Stimulated activated CD4-positive, alpha-beta T cell treated with anti-CD3 and anti-CD28 coated beads, Interleukin-12 subunit alpha, Interleukin-12 subunit beta, amount 100 ng/mL, for 24 hours (primary cell): ENCODE measurements at places on chromosomes 2 and 18.

GRCh38 chr2:181312515-181312927, 144.7 kb upstream of the ITGA4 start:
- no peak for DNase-seq

GRCh38 chr18:837922-838321, 25.9 kb upstream of the YES1 start:
- DNase-seq = no peak

DNA sequence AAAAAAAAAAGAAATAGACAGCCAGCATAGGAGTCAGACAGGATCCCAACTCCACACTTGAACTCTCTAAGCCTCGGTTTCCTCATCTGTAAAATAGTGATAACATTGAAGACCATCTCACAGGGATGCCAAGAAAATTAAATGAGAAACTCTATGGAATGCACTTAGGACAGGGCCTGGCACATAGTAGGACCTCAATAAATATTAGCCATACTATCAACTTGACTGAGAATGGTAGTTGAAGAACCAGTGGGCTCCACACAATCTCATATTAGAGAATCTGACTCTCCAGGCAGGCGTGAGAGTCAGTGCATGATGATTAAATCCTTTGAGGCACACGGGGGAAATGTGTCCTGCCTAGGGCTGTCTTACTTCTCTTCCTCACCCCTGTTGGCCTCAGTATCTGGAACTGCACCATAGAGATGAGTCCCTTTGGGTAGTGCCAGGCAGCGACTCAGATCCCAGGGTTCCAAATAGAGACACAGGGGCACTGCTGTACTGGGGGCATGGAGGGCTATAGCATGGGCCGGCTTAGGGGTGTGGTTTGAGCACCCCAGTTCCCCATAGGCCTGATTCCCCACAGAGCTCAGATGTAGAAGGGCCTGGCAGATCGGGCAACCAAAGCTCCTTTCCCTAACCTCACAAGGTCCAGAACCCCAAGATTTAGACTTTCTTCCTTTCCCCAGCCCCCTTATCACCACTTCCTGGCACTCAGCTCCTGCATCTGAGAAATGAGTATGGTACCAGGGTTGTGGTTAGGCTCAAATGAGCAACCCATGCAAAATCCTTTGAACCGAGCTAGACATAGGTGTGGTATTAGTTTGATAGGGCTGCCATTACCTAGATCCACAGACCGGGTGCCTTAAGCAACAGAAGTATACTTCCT, 51.3 kb upstream of the CAB39 start:
- no peak for DNase-seq

DNA sequence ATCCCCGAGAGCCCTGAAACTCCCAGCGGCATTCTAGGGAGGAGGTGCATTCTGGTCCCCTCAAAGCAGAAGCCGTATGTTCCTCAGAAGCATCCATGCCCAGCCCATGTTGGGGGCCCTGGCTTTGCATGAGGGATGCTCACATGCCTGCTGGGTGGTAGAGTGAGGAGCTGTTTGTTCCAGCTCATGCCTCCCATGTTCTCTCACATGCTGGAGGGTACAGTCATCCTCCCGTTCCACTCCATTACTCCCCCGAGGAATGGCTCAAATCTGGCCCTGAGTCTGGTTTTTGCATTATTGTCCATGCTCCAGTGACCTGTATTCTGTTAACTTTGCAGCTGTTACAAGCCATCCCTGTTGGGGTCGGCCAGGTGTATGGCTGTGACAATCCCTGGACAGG, 24.1 kb downstream of the SLC14A2 start:
- no peak for DNase-seq

DNA sequence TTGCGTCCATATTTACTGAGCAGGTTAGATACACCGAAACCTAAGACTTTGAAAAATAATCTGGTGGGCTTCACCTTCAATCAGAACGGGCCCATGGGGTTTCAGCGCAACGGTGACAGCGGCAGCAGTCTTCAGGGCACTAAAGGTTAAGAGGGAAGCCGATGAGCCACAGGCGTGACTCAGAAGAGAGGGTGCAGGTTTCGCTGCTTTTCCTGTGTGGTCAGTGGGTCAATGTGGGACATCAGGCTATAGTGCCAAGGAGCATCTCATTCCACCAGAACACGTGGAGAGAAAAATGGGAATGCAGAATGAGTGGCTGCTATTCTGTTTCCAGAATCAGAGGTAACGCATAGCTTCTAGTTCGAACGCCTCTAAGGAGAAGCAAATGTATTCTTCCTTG, 8.9 kb downstream of the PTGR3 start:
- DNase-seq = no peak

- no peak for DNase-seq
These were observed 42.1 kb downstream of the RNF152 start for GRCh38 chr18:61850756-61851155.

DNA sequence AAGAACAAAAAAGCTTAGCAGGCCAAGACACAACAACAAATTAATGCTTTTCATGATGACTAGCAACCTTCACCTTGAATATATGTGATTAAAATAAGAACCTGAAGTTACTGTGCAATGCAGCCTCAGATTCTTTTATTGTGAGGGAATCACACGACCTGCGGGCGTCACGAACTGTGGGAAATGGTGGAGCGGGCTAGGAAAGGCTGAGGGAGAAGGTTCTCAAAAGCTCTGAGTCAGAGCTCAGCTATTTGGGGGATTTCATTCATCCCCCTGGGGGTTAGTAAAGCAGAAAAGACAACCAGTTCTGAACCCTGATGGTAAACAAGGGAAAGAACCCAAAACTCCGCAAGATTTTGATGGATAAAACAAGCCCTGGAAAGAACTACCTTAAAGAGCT, 89.3 kb upstream of the NCKAP5 start:
- DNase-seq = no peak

DNA sequence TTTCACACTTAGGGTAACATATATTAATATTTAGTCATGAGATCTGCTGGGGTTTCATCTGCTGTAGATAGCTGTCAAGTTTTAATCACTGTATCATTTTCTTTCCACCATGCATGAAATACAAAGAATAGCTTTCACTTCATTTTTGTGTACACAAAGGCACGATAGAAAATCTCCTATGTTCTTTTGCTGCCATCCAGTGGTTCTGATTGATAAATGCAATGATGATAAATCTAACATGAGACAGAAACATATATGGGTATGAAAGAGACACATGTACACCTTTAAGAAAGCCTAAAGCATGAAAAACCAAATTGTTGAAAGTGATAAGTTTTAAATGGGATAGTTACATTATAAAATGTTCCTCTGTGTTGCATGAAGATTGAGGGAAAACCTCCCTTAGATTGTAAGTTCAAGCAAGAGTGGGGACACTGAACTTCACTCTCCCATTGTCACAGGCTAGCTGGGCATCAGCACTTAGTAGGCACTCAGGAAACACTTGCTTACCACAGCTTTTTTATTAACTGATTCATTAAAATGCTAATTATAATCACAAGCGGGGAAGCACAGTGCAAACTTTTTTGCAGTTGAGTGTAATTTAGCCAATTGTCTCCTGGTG, 31.2 kb downstream of the C1D start:
- DNase-seq = no peak

- no peak for DNase-seq
These were observed 369.6 kb downstream of the RIT2 start for GRCh38 chr18:42745931-42746330.

GRCh38 chr2:172440795-172441194, 13.4 kb downstream of the ITGA6 start:
- no peak for DNase-seq

DNA sequence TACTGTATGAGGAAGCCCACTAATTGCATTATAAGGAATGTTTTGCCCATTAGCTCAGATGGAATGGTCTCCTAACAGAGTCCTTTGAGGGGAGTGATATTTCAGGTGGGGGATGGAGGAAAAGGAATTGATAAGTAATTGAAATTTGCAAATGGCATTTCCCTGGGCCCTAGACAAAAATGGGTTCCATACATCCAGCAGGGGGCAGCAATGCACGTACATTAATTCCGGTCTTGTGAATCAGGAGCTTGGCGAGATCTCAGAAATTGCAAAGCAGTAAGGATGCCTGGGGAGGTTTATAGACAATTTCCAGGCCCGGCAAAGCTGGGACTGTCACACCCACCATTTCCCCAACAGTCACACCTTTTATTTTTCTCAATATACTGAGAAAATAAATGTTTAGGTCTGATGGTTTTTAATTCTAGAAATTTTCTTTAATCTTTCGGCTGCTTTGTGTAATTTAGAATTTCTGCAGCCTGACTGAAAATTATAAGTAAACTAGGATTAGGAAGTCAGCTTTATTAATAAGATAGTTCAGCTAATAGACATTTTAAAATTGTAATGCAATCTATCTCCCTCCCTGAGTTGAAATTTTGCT, 122.8 kb downstream of the LYPD1 start:
- no peak for DNase-seq

DNA sequence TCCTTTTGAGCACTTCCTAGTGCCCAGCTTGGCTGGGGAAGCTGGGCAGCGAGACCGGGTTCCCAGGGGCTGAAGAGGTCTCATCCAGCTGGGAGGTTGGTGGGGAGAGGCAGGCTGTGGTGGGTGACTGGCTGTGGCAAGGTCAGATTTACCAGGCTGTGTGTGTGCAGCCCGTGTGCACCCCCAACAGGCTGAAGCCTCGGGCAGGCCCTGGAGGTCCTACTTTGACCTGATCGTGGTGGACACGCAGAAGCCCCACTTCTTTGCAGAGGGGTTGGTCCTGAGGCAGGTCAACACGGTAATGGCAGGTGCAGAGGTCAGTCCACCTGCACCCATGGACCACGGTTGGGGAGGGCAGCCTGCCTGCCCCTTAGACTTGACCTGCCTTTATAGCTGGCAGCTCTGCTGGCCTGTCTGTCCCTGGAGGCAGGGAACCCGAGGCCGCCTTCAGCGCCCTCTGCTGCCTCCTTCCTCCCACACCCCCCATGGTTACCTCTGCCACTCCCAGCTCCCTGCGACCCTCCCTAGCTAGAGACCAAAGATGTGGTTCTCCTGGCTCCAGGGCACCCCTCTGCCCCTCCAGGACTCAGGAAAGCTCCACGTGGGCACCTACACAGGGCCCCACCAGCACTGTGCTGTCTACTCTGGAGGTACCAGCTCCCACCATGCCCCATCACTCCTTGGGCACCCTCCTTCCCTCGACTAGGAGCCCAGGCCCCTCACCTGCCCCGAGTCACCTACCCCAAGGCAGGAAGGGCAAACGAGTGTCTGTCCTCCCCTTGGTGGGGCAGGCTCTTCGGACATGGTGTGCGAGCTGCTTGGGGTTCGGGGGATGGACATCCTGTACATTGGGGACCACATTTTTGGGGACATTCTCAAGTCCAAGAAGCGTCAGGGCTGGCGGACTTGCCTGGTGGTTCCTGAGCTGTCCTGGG, 4.0 kb downstream of the NT5DC4 start:
- no peak for DNase-seq

DNA sequence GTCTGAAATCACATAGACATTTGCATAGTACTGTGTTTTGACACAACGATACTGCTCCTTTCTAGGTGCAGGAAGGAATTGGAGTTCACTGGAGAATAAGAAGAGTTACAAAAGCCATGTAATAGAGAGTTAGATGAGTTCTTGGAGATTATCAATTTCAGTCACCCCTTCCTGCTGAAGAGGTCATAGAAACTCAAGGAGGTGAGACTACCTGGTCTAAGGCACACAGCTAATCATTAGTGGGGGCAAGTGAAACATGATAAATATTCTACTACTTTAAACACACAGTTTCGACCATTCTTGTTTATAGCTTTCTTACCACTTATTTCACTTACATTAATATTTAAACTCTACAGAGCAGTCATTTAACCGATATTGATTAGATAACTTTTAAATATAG, 286.9 kb upstream of the NXPH2 start:
- no peak for DNase-seq

DNA sequence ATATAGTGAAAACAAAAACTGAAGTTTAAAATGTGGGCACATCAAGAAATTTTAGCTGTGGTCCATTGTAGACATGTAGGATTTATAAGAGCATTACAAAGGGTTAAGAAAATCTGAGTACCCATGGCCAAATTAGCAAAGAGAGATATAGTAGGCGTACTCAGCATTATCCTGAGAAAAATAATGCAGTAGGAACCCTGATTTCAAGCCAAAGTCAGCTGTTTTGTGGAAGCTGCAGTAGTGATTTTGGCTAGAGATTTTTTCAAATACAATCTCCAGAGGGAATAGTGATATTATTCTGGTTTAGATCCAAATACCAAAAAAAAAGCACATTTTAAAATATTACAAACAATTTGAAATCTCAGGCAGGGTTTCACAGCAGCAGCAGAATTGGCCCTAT, 450.9 kb downstream of the FBXO15 start:
- no peak for DNase-seq

DNA sequence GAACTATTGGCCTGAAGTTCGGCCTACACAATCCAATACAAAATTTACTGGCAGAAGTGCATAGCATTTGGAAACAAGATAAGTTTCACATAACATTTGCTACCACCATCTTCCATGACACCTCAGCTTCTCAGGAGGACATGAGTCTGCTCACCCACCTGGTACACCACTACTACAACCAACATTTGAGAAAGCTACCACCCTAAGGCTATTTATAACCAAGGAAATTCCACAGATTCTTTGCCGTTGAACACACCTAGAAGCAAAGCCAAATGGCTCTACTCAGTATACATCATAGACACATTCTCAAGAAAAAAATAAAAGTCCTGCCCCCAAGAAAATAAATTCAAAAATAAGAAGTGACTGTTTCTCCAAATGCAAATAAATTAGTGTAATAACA, 145.3 kb downstream of the SPAG16 start:
- no peak for DNase-seq

DNA sequence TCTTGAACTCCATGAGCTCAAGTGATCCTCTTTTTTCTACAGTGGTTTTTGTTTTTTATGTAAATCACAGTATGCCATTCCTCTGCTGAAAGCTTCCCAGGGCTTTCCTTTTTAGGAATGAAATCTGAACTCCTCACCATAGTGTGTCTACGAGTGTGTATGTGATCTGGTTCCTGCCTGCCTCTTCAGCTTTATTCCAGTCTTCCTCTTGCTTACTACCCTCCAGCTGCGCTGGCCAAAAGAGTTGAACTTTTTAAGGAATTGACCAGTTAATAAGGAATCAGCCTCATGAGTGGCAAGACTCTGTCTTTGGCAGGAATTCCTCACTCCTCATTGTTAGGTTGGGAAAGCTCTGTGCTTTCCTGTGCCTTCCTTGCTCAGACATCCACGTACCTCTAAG, 4.0 kb downstream of the CCT7 start:
- no peak for DNase-seq
